Myocyte (in vitro differentiated cells): ENCODE measurements at places on chromosomes 1 and 21.

GRCh38 chr1:60359431-60359830, 285.9 kb upstream of the C1orf87 start:
- no peak for DNase-seq

DNA sequence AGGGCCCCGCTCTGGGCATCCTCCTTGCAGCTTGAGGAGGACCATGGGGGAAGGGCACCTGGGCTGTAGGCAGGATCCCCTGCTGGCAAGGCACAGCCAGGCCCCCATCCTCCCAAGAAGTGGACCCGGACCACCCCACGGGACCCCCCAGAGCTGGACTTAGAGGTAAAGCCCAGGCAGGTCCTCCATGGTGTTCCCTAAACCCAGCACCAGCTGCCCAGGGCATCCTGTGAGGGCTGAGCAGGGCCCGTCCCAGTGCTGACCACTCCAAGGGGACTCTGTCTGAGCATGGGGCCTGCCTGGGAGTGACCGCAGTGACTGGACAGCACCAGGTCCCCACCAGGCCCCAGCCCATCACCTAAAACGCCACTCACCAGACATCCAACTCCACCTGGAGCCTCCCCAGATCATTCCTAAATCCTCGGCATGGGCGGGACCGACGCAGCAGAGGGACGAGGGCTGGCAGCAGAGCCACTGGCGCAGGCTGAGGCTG, 21.3 kb downstream of the COL6A2 start:
- DNase-seq: no peak

DNA sequence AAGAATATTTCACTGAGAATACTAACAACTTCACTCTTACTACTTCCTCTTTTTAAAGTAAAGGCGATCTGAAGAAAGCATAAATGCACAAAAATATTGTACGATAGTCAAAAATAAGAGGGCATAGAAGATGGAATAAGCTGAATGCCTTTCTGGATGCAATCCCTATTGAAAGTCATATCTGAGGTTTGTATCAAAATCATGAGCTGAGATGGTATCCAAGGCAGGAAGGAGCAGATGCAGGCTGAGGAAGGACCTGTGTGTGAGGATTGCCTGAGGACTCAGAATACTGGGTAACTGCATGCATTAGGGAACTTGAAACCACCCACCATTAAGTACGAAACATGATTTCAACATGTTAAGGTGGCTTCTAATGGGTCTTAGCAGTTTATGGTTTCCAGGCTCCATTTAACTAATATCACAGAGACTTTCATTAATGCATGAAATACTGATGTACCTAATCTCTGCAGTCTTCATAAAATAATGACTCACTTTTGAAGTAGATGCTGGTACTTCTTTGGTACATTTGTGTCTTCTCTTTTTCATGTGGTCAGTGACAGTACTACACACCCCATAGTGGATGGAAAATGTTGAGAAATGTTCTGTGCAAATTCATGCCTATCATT, 29.6 kb upstream of the RGS1 start:
- DNase-seq: no peak

DNA sequence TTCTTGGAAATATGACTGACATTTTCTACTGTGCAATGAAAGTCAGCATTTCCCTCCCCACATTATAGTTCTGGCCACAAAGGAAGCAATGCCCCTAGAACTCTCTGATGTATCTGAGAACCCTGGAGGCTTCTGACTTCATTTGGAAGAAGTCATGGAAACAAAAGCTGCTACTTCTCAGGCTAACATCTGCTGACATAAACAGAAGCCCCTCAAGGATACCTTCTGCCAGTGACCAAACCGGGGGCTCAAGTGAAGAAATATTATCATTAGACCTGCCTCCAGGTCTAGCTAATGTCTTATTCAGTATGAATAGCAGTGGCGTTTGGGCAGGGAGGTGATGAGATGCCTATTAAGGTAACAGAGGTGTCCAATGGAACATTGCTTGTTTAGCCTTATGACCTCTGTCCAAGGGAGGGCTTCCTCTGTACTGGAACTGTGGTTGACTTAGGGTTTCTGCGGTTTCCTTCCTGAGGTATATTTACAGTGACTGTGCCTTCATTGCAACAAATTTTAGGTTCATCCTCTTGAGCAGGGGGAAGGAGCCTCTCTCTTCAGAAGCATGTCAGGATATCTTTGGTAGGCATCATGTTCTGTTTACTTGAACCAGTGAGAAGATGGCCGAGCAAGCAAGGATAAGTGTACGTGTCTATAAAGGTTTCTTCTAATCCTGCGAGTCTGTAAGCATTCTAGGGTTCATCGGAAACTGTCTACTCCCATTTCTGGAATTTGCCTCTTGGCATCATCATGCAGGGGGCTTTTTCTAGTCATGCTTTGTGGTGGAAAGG, 161.7 kb downstream of the PBX1 start:
- no peak for DNase-seq

- DNase-seq: no peak
Observed at GRCh38 chr1:59138402-59138801, 158.5 kb upstream of the FGGY start.

DNA sequence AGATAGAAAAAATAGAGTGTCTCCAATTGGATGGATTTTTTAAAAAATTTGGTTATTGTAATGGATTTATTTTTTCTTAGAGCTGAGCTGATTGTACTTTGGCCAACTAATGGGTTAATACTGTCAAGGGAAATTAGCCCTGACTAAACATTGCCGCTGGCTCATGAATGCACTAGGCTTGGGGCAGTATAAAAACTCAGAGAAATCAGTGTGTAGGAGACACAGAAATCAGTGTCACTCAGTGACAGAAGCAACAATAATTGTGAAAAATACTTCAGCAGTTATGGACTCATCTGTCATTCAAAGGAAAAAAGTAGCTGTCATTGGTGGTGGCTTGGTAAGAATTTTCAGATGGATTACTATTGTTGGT, at the start of gene KMO:
TSS of gene KMO (plus strand) at position 217 of the 370 bp plus-strand sequence. CDS start at position 284, 67 bp downstream.
- peak; percentile 11 for DNase-seq

DNA sequence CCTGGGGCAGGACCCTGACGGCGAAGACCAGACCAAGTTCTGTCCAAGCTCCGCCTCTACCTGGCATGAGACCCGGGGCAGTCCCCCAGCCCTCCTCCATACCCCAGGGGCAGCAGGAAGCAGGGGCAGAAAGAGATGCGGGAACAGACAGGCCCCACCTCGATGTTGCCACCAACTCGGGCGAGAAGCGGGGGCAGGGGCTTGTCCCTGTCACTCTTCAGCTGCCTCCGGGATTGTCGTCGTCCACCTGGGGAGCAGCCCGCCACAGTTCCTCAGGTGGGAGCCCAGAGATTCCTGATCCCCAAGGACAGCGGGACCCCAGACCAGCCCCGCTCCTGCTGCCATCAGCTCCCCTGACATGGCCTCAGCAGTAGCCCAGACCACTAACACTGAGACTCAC, 54.8 kb downstream of the CHD5 start:
- no peak for DNase-seq
